ENCODE measurements at places on chromosomes 4 and X. TPM values are rescaled to one million over a fixed set of nuclear protein-coding genes. Genes with fewer than 3 reads are reported as not detected.

The AMOT gene
- total RNA-seq: 0.54 TPM

The CENPVL2 gene
- not detected for total RNA-seq

The CXCL3 gene
- 6.5 TPM for total RNA-seq

The TCEAL2 gene
- total RNA-seq: not detected

The LIMCH1 gene
- 45.0 TPM for total RNA-seq

The HPSE gene
- total RNA-seq: 1.6 TPM

The ADH1A gene
- total RNA-seq: not detected

The MAGEB17 gene
- total RNA-seq: not detected

The CYTL1 gene
- not detected for total RNA-seq

The PDGFRA gene
- 0.35 TPM for total RNA-seq

The TKTL2 gene
- total RNA-seq: not detected

The AKAP14 gene
- not detected for total RNA-seq

The ATP2B3 gene
- 0.06 TPM for total RNA-seq

The OCIAD1 gene
- 125 TPM for total RNA-seq

The RTL9 gene
- total RNA-seq: 0.08 TPM

The TMEM154 gene
- 0.07 TPM for total RNA-seq

The NXF2B gene
- total RNA-seq: not detected

The SLITRK2 gene
- total RNA-seq: 0.01 TPM

The SLC7A11 gene
- total RNA-seq: 33.3 TPM

Data from A549 treated with CpdA at 1 μM for 4 hours (cell line).